ENCODE measurements at places on chromosomes 4 and X.

DNA sequence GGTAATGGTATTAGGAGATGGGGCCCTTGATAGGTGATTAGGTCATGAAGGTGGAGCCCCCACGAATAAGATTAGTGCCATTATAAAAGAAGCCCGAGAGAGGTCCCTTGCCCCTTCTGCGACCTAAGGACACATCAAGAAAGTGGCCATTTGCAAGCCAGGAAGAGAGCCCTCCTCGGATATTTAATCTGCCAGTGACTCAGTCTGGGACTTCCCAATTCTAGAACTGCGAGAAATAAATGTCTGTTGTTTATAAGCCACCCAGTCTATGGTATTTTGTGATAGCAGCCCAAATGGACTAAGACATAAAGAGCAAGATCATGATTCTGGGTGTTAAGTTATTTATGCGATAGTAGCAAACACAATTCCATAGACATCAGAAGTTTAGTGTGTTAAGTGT lies 192.2 kb downstream of the LDB2 start:
- DNase-seq, result no peak

- DNase-seq, result no peak
Measured at GRCh38 chr4:182048871-182049270, 194.3 kb upstream of the TENM3 start.

- no peak for DNase-seq
Measured at GRCh38 chr4:13678186-13678924, 50.8 kb upstream of the BOD1L1 start.

- DNase-seq, result no peak
Measured at GRCh38 chr4:123229286-123229685, 167.3 kb upstream of the SPRY1 start.

- DNase-seq, result no peak
Measured at GRCh38 chrX:110210417-110211139, 107.3 kb downstream of the AMMECR1 start.

- DNase-seq, result no peak
Measured at GRCh38 chr4:7224001-7224400, 31.7 kb downstream of the SORCS2 start.
